ENCODE measurements at places on chromosomes 5 and 9. TPM values are rescaled to one million over a fixed set of nuclear protein-coding genes. Genes with fewer than 3 reads are reported as not detected.

DNA sequence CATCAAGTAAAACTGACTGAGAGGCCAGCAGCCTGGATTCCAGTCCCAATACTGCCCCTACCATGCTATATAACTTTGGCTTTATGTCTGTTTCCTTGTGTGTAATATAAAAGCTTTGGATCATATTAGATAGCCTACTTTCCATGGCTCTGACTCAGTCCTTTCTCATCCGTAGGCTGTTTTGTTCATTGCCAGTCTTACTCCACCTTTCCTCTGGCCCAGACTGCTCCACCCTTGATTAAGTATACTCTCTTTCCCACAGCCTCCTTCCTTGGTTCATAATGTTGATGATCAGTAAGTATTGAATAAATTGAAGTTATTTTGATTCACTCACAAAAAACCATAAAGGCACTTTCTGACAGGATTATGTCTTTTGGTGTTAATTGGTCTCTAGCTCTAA lies 1.5 kb upstream of the MRPS30 start:
- no peak for DNase-seq

DNA sequence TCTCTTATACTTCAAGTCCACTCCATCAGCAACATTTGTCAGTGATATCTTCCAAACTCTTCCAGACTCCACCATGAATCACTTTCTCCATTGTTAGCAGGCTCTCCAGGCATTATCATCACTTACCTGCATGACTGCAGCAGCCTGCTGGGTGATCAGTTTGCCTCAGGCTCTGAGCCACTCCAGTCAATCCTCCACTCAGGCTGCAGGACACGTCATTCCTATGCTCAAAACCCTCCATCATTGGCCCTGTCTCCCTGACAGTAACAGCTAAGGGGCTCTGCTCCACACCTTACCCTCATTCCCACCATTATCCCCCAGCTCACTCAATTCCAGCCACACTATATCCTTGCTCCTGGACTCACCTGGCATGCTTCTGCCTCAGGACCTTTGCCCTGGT lies 10.7 kb downstream of the DIRAS2 start:
- DNase-seq = no peak

DNA sequence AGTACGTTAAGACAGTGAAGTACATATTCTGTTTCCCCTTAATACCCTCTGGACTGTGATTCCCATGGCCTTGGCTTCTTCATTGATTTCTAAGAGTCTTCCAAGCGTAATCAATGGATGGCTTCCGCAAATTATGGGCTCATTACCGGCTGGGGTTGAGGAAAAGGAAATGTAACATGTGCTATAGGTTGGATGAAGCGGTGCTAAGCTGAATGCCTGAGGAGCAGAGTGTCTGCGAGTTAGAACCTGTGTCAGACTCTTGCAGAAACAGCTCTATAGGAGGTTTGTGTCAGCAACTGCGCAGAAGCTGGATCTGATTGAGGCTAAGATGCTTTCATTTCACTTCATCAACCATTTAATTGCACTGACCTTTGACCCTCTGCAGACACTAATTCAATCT lies 114.3 kb upstream of the CDH18 start:
- no peak for DNase-seq

DNA sequence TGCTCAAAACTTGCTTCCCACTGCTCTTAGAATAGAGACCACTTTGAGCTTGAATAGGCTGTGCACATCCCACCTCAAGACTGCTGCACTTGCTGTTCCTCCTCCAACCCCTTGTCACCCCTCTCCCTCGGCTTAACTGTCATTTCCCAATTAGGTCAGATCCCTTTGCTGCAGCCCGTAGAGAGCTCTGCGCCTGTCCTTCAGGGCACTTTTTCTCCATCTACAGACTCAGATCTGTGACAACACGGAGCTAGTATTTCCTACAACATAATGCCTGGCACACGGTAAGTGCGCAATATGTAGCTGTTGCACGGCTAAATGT lies 485 bp upstream of the HABP4 start:
- DNase-seq = peak; percentile 27

DNA sequence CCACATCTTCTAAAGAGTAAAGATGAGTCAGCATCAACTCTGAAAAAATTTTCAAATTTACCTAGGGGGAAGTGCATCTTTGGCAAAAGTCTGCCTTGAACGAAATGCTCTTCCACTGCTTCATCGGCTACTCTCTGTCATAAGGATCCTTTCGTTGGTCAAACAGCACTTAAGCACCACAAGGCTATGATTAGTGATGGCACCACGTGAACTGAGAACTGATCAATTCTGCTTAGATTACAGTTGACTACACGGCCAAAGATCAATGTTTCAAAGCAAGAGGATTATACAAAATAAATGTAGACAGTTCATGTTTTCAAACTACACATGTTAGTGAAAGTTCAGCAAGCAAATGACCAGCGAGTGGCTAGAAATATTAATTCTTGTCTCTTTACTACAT lies 9.4 kb downstream of the JAKMIP2 start:
- no peak for DNase-seq

GRCh38 chr5:96487859-96488258 lies 54.8 kb upstream of the PCSK1 start:
- no peak for DNase-seq

DNA sequence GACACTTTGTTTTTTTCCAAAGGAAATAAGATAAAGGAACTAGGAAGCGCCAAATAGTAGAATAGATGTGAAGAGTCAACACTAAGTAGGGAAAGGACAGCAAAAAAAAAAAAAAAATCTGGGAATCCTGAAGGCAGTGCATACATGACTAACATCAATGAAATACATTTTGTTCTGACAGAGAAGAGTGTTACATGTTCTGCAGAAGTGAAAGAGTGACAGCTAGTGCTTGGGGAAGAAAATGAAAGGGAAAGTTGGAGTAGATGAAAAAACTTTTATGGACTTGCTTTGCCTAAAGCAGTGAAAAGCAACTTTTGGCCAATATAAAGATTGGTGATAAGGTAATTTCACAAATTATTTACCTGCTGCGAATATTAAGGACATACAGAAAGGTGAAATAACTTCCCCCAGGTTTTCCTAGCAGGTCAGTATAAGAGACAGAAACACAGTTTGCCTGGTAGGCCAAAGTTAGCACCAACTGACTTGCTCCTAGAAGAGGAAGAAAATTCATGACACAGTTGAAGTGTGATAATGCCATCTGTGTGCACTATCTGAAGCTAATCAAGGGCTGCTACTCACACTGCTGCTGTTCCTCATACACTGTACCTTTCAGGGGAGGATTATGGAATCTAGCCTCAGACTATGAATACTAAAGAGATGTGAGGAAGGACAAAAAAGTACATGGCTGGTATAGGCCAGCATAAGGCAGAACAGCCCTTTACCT lies 38.6 kb downstream of the RANBP6 start:
- no peak for DNase-seq

DNA sequence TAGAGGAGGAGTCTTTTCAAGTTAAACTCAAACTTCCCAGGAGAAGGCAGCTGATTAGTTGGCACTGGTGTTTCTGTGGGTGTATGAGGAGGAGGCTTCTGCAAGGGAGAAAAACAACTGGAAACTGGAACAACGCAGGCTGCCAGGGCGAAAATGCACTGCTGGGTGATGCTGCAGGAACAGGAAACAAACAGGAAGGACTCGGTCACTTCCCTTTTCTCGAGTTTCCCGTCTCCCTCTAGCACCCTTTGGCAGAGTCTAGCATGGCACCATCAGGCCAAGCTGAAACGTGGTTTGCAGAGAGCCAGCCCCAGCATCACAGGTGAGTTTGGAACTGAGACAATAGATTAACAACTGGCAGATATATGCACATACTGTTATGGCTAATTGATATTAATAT lies 77.5 kb upstream of the CAST start:
- DNase-seq = no peak

GRCh38 chr9:13266167-13266566 lies 13.3 kb downstream of the MPDZ start:
- DNase-seq = no peak

DNA sequence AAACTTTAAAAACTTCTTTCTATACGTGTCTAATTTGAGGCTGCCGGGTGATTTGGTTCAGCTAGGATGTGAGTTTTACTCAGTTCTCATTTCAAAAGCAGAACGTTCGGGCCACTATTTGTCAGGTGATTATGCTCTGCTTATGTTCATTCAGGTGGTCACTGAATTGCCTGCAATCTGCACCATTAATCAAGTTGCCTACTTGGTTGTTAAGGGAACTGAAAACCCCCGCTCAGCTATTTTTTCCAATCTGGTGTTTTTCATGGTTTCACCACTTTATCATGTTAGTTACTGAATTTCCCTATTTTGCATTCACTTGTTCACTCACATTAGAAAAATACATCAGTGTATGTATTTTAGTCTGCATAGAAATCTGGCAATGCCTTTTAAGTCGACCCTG lies 523.0 kb downstream of the CSNK1G3 start:
- no peak for DNase-seq

- DNase-seq = no peak
Measured at GRCh38 chr9:34536685-34537084, 13.9 kb upstream of the ENHO start.

- DNase-seq = no peak
Measured at GRCh38 chr5:77869116-77869798, 93.1 kb upstream of the TBCA start.

DNA sequence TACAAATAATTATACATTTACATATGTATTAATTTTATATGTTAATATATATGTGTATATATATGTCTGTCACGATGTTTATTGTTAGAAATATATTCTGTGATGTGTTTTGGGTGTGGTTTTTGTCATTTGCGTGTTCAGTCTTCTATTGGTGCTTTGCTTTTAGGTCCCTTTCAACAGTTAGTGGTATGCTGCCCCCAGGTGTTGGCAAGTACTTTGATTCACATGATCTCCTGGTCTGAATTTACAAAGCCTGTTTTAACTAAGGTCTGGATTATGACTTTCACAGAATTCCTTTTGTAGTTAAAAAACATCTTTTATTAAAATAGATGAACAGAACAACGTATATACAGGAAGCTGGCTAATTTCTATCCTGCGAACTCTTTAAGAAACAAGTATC lies 271.5 kb downstream of the CCDC171 start:
- DNase-seq = peak; percentile 23

WDR38 gene
- total RNA-seq = not detected

IRX2 gene
- total RNA-seq = 63.2 TPM

NACC2 gene
- 14.1 TPM for total RNA-seq

SLC45A2 gene
- not detected for total RNA-seq

CAMK2A gene
- 0.14 TPM for total RNA-seq

P4HA2 gene
- 19.0 TPM for total RNA-seq

PCDHB4 gene
- 2.3 TPM for total RNA-seq

All from WTC11 (cell line).